Right cardiac atrium (tissue), 5 donors: ENCODE measurements at places on chromosomes 5 and 9. TPM values are rescaled to one million over a fixed set of nuclear protein-coding genes. Genes with fewer than 3 reads are reported as not detected.

DNA sequence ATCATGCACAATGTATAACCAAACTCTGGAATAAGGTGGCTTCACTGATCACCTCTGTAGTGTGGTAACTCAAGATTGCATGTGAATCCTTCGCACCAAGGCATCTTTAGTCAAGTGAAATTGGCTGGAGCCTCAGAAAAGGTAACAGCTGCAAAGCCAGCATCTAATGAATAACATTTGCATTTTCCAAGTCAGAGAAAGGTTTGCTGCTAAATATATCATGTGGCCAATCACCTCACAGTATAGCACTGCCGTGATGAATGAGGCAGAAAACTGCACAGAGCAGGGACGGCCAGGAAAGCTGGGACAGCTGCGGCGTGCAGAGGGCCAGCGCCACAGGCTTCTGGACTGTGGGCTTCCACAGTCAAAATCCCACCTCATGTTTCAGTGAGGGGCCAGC is 18.5 kb downstream of the MRPS27 start:
- DNase-seq, result no peak

DNA sequence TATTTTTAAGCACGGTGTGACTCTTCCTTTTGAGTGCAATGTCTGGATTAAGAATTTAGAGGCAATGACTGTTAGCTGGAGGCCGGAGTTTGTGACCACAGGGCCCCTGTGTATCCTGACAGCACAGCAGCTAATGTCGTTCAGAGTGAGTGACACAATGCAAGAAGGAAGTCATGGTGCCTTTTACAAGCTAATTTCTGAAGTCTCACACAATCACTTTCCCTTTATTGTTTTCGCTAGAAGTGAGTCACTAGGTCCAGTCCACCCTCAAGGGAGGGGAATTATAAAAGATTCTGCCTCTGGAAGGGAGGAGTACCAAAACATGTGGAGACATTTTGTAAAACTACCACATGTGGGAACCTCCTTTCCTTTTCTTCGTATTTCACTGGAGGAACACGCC is 185.5 kb upstream of the FGF10 start:
- DNase-seq, result no peak

RASGEF1C gene
- 0.59 TPM for total RNA-seq

- DNase-seq, result no peak
Observed at GRCh38 chr9:72506615-72507014, 14.8 kb upstream of the TMC1 start.

FOXD1 gene
- total RNA-seq, result not detected
